ENCODE measurements at places on chromosomes 1 and 21.

GRCh38 chr1:228778026-228778425 is 42.7 kb downstream of the RHOU start:
- no peak for DNase-seq

DNA sequence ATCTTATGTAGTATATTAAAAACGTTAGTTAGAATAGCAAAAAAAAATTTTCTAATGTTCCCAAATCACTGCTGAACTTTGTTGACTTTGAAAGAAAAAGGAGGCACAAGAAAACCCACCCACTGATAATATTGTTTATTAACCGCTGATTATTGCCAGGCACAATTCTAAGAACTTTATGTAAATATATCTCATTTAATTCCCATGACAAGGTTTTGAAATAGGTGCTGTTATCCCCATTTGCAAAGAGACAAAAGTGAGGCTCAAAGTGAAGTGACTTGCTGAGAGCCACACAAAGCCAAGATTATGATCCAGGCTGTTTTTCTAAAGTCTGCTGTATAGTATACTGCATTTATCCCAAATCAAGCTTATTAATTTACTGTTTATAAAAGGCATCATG is 56.4 kb downstream of the SASS6 start:
- DNase-seq, result no peak

- no peak for DNase-seq
These were observed 178.8 kb downstream of the SYT2 start for GRCh38 chr1:202531472-202531811.

- DNase-seq, result no peak
These were observed 52.1 kb upstream of the PRMT6 start for GRCh38 chr1:107004421-107004820.
